Adrenal gland (tissue), 19 donors: ENCODE measurements at places on chromosomes 7 and 10.

DNA sequence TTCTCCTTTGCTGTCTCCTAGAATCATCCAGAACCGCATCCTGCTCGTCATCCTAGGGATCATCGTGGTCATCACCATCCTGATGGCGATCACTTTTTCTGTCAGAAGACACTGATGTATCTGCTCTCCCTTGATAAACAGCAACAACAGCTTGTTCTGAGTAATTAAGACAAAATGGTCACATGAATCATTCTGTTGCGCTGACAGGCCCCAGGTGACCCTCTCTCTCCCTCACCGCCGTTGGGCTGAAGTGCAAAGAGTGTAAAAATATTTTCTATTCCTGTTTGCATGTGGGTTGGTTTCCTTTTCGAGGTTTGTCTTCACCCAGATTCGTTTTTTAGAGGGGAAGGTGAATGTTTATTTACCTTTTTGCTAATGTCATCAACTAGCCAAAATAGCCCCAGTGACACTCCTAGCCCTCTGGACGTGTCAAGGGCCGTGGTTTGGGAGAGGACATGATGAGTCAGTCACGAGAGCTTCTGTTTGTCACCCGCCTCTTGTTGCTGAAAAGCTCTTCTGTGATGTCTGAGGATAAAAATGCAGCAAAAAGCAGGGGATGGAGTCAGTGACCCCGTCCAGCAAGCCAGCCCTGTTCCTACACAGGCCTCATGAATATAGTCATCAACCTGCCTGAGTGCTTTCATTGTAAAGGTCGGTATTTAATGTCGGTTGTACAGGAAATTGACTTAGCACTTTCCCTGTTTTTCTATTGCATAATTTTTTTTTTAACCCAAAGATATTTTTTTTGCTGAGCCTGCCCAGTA, 134.6 kb upstream of the TCF7L2 start:
- DNase-seq: no peak

- DNase-seq: no peak
Measured at GRCh38 chr10:71268247-71268691, 50.8 kb upstream of the SLC29A3 start.

GRCh38 chr10:32055478-32056135, 618 bp downstream of the KIF5B start:
- DNase-seq: peak; percentile 81

- no peak for DNase-seq
Measured at GRCh38 chr7:82270870-82271269, 172.7 kb downstream of the CACNA2D1 start.

DNA sequence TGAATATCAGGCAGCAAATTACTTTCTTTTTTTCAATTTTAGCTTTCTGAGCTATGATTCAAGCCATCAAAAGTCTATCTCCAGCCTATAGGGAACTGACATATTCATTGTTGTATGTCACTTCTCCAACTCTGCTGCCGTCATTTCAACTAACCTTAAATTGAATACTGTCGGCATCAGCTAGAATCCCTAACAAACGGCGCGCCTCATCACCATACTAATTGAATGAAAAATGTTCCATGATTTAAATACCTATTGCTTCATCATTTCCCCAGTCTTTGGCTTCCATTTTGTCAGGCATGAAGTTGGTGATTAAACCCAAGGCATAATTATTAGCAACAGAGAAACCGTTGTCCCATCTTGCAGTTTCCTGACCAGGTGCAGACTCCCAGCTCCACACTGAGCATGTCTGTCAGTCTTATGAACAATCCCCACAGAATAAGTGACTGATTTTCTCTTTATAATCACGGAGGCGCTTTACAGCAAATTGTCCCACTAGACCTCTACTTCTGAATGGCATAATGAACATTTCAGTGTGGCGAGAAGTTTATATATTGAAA, 83.5 kb upstream of the NPY start:
- no peak for DNase-seq

DNA sequence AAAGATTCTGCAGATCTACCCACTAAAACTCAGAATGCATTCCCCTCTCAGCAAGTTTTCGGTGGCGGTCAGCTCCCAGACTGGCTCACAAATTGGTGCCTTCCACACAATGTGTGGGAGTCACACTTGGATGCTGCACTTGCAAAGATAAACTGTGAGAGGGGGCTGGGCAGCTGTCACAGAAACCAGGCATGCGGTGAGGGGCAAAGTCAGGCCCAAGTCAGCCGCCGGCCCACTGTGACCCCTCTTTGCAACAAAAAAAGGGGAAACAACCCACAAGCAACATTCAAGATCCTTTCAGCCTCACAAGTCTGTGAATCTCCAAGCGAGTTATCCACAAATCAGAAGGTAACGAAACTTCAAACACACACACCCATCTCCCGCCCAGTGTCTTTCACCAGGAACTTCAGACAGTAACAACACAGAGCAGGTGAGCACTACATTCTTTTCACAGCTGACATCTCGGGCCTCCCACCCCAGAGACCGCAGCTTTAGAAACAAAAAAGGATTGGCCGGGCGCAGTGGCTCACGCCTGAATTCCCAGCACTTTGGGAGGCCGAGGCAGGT, 32.0 kb downstream of the SNX8 start:
- DNase-seq: no peak

GRCh38 chr7:3482147-3482921, 181.3 kb downstream of the SDK1 start:
- DNase-seq: peak; percentile 21

DNA sequence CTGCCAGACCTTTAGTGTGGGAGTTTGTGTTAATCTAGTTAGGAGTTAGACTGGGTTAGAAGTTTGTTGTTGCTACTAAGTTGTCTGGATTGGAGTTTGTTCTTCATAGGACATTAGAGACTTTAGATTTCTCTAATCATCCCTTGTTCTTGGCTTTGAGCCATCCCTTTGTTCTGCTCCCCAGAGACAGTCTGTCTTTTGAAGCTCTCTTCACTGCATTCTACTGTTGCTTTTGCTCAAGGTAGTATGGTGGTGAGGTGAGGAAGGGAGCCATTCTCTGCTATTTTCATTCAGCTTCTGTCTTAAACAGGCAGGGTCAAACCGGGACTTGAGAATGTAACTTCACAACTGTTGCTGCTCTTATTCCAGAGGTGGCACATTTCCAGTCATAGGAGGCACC, 10.4 kb upstream of the TARP start:
- DNase-seq: no peak

GRCh38 chr10:125026036-125026931, 84.4 kb downstream of the ZRANB1 start:
- DNase-seq: no peak

DNA sequence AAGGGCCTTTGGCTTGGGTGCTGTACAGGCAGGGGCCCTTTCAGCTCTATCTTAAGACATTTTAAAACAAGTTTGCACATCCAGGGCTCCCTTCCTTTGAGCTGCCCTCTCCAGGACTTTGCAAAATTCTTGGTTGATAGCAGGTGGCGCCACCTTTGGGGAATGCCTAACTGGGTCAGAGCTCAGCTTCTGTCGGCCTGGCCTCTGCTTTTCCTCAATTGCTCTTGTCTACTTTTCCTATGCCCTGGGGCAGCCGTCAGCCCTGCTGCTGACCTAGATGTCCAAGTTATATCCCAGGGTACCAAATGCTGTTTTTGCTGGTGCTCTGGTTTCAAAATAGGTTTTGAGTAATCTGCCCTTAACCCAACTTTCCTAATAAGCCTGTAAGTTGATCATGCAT, 65.8 kb downstream of the APBB1IP start:
- no peak for DNase-seq

- DNase-seq: no peak
Measured at GRCh38 chr10:20871970-20872369, 25.1 kb downstream of the NEBL start.

DNA sequence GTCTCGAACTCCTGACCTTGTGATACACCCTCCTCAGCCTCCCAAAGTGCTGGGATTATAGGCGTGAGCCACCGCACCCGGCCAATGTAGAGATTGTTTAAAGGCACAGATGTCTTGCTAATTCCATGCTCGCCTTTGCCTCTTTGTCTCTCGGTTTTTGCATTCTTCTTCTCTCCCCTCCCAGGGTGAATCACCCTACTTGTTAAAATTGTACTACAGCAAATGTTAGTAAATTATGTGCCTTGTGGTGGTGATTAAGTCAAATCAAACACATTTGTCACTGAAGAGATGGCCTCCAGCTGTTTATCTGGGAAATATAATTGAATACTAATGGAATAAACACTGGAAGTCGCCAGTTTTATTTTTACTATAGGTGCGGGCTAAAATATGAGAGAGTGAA, 384.4 kb upstream of the AUTS2 start:
- DNase-seq: no peak

DNA sequence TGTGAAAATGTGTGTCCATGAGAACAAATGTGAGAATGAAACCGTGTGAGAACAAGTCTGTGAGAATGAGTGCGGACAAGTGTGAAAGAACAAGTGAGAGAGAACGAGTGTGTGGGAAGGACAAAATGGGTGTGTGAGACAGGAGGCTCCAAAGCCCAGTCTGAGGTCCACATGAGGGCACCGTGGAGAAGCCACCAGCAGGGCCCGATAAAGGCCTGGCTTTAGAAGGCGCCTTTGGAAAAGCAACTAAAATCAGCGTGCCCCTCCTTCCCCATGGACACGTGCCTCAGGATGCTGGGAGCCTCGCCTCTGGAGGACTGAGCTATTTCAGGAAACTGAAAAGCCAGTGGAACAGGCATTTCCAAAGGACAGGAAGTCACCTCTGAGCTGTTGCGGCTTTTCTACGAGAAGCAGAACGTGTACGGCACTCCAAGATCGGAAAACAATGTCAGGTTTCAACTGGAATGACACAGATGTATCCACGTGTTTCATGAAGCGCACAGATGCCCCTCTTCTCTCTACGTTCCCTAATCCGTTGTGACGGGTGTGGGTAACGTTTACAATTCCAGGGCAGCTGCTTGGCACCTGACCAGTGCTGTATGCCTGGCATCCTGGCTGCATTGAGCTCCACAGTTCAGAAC, 46.4 kb downstream of the ESYT2 start:
- DNase-seq: peak; percentile 53

DNA sequence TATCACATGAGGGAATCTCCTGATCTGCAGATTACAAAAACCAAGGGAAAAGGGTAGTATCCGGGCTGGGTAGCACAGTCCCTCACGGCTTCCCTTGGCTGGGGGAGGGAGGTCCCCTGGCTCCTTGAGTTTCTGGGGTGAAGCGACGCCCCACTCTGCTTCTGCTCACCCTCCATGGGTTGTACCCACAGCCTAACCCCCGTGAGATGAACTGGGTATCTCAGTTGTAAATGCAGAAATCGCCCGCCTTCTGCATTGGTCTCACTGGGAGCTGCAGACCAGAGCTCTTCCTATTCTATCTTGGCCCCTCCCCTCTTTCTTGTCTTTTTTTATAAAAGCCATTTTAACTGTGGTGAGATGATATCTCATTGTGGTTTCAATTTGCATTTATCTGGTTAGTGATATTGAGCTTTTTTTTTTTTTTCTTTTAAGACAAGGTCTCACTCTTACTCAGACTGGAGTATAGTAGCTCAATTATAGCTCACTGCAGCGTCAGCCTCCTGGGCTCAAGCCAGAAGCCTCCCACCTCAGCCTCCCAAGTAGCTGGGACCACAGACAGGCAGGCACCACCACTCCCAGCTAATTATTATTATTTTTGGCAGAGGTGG, 87.8 kb downstream of the ABCC2 start:
- DNase-seq: no peak

DNA sequence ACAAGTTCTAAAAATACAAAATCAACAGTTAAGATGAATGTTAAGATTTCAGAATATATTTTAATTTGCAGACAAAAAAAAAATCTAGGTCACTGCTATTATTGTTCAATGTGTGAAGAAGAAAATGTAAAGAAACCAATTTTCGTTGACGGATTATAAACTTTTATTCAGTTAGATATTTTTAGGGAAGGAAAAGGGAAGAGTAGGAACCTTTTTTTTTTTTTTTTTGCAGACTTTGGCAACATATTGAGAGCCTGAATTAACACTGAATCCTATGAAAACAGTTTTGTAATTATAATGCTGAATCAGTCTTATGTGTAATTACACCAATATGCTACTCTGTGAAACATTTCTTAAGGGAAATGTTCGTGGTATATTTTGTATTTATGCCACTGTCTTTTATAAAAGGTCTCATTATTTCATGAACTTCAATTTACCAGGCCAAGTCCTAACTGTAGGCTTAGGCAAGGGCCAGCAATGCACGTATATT, 106.3 kb downstream of the ST8SIA6 start:
- no peak for DNase-seq

DNA sequence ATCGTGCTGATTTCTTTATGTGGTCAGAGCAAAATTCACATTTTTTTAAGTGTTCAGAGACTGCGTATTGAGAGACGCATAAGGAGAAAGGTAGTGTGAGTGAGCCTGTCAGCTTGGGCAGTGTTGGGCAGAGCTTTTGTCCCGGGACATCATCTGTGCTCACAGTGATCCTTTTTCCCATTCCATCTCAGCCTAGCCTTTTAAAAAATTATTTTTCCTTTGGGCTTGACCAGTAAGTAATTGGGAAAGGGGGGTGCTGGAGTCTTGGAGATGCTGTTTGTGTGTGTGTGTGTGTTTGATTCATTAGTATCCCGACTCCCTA, 1.5 kb downstream of the NRF1 start:
- DNase-seq: no peak

DNA sequence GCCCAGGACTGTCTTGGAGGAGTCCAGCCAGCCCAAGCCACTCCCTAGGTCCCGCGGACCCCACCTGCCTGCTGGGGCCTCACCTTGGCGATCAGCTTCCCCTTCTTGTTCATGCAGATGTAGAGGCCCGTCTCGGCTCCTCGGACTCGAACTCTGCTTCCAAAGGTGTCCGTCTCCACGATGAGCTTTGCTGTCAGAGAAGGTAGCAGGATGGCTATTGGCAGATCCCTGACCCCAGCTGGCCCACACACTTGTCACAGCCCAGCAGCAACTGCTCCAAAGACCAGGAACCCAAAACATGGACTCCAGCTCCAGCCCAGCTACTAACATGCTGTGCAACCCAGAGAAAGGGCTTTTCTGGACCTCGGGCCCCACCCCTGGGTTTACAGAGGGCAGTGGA, 4.5 kb downstream of the FGF8 start:
- DNase-seq: no peak

- no peak for DNase-seq
Measured at GRCh38 chr7:17207220-17207619, 91.2 kb upstream of the AHR start.

DNA sequence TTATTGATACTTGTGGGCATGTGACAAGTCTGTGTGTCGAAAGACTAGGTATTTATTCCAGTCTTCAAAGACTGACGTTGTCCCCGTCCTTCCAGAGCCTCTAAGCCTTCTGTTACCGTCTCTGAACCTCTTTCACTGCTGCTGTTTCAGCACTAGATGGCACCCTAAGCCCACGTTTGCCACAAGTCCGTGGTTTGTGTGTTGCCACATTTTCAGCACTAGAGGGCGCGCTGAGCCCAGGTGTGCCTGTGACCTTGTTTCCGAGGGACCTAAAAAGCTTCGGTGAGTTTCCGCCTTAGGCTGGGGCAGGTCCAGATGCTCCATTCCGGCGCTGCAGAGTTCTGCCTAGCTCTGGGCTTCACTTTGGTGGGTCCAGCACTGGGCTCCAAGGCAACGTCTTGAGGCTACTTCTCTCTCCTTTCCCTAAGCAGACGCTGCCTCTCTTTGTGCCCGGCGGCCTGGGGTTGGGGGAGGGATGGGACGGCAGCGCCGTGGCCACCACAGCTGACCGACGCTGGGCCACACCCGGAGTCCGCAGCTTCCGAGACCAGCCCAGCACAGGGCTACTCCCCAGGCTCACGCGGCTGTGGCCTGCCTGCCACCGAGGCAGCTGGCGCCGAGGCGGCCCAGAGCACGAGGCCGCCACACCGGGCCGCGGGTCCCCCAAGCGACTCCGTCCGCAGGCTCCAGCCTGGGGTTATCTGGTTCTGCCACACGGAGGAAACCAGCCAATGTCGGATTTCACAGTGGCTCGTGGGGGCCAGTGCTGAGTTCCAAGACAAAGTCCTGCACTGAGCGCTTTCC, 520.2 kb downstream of the REEP3 start:
- DNase-seq: peak; percentile 91

- no peak for DNase-seq
Measured at GRCh38 chr10:44478876-44479705, 94.2 kb upstream of the CXCL12 start.
